Hepatocyte (in vitro differentiated cells): ENCODE measurements at places on chromosomes 16 and 17. TPM values are rescaled to one million over a fixed set of nuclear protein-coding genes. Genes with fewer than 3 reads are reported as not detected.

MARCHF10 gene
- not detected in 2 replicates for total RNA-seq

GRCh38 chr17:73986641-73987177 lies 216.8 kb upstream of the RPL38 start:
- no peaks in the 10 kb centered on the region for H3K36me3 ChIP-seq
- no peak for DNase-seq
- H3K4me3 ChIP-seq, result no peak overlapping the region

HOXB1 gene
- not detected in 2 replicates for total RNA-seq

- peak; percentile 70 for DNase-seq
- H3K4me1 ChIP-seq, result peaks cover 16% of the 10 kb centered on the region
- H3K27me3 ChIP-seq, result no peaks in the 10 kb centered on the region
- H3K27ac ChIP-seq, result peak overlapping the region; percentile 68
- H3K4me3 ChIP-seq, result no peak overlapping the region
Observed at GRCh38 chr16:50719401-50720337, 22.2 kb upstream of the CYLD start.

DNA sequence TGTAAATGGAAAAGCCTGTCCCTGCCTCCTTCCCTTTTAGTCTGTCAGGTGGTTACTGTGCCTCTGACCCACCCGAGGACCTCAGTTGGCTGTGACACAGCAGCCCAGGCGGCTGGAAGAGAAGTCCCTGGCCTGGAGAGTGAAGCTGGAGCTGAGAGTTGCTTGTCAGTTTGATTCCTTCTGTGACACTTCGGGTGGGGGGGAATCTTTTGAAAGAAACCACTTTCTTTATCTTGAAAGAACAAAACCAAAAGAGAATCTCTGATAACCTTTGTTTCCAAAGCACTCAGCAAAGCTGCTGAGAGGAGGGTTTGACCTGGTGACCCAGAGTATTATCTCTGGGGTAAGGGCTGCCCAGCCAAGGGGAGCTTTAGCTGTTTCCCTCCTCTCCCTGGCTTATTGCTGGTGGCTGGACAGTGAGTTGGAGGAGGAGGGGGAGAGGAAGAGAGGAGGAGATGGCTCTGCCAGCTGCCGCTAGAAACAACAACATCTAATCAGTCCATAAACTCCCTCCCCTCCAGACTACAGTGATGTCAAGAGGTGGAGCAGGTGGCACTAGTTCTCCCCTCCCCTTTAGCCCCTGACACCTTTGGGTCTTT lies 34.0 kb downstream of the YPEL2 start:
- H3K27ac ChIP-seq, result peak overlapping the region; percentile 87
- peaks cover 66% of the 10 kb centered on the region for H3K4me1 ChIP-seq
- H3K4me3 ChIP-seq, result no peak overlapping the region
- no peaks in the 10 kb centered on the region for H3K36me3 ChIP-seq
- no peaks in the 10 kb centered on the region for H3K27me3 ChIP-seq

GRCh38 chr16:48359983-48360382 lies 25.2 kb downstream of the SIAH1 start:
- no peak for DNase-seq
- H3K36me3 ChIP-seq, result peaks cover 5% of the 10 kb centered on the region
- peaks cover 11% of the 10 kb centered on the region for H3K4me1 ChIP-seq
- no peak overlapping the region for H3K4me3 ChIP-seq
- H3K27me3 ChIP-seq, result no peaks in the 10 kb centered on the region

- H3K4me1 ChIP-seq, result peaks cover 7% of the 10 kb centered on the region
- no peak for DNase-seq
Observed at GRCh38 chr16:88575251-88575650, 5.0 kb downstream of the ZC3H18 start.

LGALS9B gene
- not detected in 2 replicates for total RNA-seq

DNA sequence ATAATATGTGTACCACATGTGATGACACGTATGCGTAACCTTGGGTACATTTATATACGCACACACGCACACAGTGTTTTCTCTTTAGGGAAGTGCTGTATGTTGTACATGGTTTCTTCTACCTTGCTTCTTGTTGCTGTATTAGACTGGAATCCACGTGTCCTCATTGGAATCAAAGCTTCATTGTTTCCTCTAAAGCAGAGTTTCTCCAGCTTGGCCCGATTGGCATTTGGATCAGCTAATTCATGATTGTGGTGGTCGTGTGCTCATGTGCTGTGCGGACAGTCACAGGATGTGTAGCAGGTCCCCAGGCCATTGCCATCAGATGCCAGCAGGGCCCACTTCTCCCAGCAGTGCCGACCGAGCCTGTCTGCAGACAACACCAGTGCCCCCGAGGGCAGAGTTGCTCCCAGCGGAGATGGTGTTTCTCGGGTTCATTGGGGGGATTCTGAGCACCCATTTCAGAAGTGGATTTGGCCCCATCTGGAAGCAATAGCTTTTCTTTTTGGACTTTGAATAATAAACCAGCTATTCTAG lies 148.4 kb downstream of the RPTOR start:
- peaks cover 28% of the 10 kb centered on the region for H3K4me1 ChIP-seq
- no peak overlapping the region for H3K27ac ChIP-seq
- no peak for DNase-seq
- no peak overlapping the region for H3K4me3 ChIP-seq
- no peaks in the 10 kb centered on the region for H3K27me3 ChIP-seq

CYB5B gene
- total RNA-seq, result 60.5 and 70.8 TPM in 2 replicates

GRCh38 chr17:33116021-33116551 lies 124.4 kb downstream of the SPACA3 start:
- H3K36me3 ChIP-seq, result no peaks in the 10 kb centered on the region
- DNase-seq, result peak; percentile 44
- no peak overlapping the region for H3K4me3 ChIP-seq
- peaks cover 4% of the 10 kb centered on the region for H3K27me3 ChIP-seq

GRCh38 chr16:50683689-50684374 lies 2.7 kb upstream of the SNX20 start:
- DNase-seq, result no peak
- no peaks in the 10 kb centered on the region for H3K27me3 ChIP-seq
- H3K36me3 ChIP-seq, result no peaks in the 10 kb centered on the region

DNA sequence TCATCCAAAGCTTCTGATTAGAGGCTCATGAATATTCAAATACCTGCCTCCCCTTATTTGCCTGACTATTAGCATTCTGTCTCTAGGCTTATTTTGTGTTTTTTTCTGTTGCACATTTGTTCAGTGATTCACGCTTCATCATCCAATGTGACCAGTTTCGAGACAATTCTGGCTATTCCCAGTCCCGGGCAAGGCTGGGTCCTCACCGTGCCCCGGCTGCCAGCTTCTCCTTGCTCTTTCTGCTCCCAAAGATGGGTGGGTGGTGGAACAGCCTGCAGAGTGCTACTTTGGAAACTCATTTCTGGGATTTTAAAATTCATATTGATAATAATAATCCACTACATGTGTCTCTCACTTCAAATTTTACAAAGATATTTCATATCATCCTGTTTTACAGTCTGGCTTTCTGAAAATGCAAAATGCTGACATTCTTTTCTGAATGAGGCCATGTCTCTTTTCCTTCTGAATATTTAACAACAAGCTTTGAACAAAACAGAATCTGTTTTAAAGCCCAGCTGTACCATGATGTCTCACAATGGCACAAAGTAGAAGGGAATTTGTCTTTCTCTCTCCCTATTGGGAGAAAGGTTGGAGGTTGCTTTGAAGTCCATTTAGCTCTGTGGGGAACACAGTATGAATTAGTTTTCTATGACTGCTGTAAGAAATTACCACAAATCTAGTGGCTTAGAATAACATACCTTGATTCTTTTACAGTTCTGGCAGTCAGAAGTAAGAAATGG lies 116.9 kb upstream of the CDH13 start:
- no peak overlapping the region for H3K27ac ChIP-seq
- no peak overlapping the region for H3K4me3 ChIP-seq
- no peaks in the 10 kb centered on the region for H3K27me3 ChIP-seq
- no peaks in the 10 kb centered on the region for H3K4me1 ChIP-seq
- no peaks in the 10 kb centered on the region for H3K36me3 ChIP-seq

GRCh38 chr17:77131904-77132303 lies 8.9 kb upstream of the SEC14L1 start:
- H3K36me3 ChIP-seq, result no peaks in the 10 kb centered on the region
- peak overlapping the region; percentile 43 for H3K27ac ChIP-seq
- no peak overlapping the region for H3K4me3 ChIP-seq

DNA sequence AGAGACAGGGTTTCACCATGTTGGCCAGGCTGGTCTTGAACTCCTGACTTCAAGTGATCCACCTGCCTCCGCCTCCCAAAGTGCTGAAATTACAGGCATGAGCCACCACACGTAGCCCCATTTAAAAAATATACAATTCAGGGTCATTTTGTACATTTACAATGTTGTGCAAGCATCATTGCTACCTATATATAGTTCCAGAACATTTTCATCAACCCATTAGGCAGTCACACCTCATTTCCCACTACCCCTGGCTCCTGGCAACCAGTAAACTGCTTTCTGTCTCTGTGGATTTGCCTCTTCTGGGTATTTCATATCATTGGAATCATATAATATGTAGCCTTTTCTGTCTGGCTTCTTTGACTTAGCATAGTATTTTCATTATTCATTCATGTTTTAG lies 6.7 kb downstream of the LRRC36 start:
- H3K4me1 ChIP-seq, result peaks cover 3% of the 10 kb centered on the region
- no peaks in the 10 kb centered on the region for H3K36me3 ChIP-seq
- H3K4me3 ChIP-seq, result no peak overlapping the region
- no peaks in the 10 kb centered on the region for H3K27me3 ChIP-seq
- no peak overlapping the region for H3K27ac ChIP-seq

LRRC75A gene
- 15.0 and 18.0 TPM in 2 replicates for total RNA-seq

GRCh38 chr17:5097101-5097834 lies 14.4 kb downstream of the ZNF232 start:
- peak overlapping the region; percentile 60 for H3K4me3 ChIP-seq
- peak overlapping the region; percentile 37 for H3K27ac ChIP-seq
- no peaks in the 10 kb centered on the region for H3K4me1 ChIP-seq

GRCh38 chr16:89693289-89693731 lies 6.8 kb downstream of the CDK10 start:
- H3K4me1 ChIP-seq, result peaks cover 3% of the 10 kb centered on the region
- no peaks in the 10 kb centered on the region for H3K27me3 ChIP-seq
- no peak for DNase-seq
- no peak overlapping the region for H3K27ac ChIP-seq
- H3K4me3 ChIP-seq, result no peak overlapping the region

DNA sequence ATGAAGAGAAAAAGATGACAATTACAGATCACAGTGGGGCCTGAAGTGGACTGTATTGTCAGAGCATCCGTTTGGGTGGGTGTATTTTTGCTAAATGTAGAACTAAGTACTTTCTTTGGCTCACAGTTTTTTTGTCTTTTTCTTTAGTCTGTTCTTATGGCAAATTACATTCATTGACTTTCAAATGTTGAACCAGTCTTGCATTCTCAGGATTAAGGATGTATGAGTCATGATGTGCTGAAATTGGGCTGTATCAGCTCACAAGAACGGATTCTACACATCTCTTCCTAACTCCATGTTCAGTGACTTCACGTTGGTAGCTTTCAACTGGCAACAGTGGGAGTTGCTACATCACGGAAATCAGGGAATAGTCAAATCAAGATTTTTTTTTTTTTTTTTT lies 66.5 kb downstream of the TEX2 start:
- no peaks in the 10 kb centered on the region for H3K27me3 ChIP-seq
- DNase-seq, result no peak
- H3K4me1 ChIP-seq, result peaks cover 12% of the 10 kb centered on the region
- H3K27ac ChIP-seq, result no peak overlapping the region

DNA sequence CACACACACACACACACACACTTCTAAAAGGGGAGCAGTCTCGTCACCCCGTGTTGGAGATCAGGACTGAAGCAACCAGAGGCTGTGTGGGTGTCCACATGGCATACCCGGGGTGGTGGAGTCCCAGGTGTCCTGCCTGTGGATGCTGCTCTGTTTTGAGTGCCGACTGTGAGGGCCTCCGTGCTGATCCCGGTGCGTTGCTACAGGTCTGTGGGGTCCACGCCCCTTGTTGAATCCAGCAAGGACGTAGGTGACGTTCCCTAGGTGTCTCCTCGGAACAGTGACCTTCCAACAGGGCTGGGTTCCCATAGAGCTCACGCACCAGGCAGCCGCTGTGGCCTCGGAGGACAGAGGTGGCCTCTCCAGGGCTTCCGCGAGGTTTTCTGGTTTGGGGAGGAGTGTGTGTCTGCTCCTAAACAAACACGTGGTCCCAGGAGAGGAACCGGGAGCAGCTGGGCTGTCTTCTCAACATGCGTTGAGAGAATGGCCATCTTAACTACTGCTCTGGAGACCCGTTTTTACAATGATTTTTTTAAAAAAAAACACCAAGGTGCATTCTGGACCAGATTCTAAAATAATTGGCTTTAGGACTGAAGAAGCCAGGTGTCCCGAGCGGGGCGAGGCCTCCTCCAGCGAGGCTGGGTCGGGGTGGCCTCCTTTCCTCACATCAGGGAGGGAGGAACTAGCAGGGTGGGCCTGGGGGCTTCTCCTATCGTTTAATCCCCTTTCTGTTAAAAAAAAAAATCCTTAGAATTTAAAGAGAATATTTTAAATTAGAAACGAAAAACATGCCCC lies 100.6 kb upstream of the ZNF750 start:
- no peaks in the 10 kb centered on the region for H3K36me3 ChIP-seq
- DNase-seq, result no peak
- H3K27ac ChIP-seq, result no peak overlapping the region
- H3K4me3 ChIP-seq, result no peak overlapping the region

ABCC3 gene
- total RNA-seq, result 12.6 and 18.1 TPM in 2 replicates

- no peak overlapping the region for H3K4me3 ChIP-seq
- no peak for DNase-seq
- peak overlapping the region; percentile 67 for H3K27ac ChIP-seq
- H3K4me1 ChIP-seq, result peaks cover 12% of the 10 kb centered on the region
Observed at GRCh38 chr16:20911361-20911760, 10.8 kb downstream of the LYRM1 start.

- H3K4me1 ChIP-seq, result no peaks in the 10 kb centered on the region
- no peak overlapping the region for H3K27ac ChIP-seq
- H3K27me3 ChIP-seq, result no peaks in the 10 kb centered on the region
Observed at GRCh38 chr17:69820876-69821473, 254.1 kb upstream of the KCNJ16 start.

GRCh38 chr17:77558846-77559626 lies 399.5 kb upstream of the TNRC6C start:
- H3K4me1 ChIP-seq, result peaks cover 5% of the 10 kb centered on the region
- H3K27ac ChIP-seq, result no peak overlapping the region
- H3K4me3 ChIP-seq, result no peak overlapping the region
- DNase-seq, result no peak
- no peaks in the 10 kb centered on the region for H3K36me3 ChIP-seq
- no peaks in the 10 kb centered on the region for H3K27me3 ChIP-seq

GRCh38 chr17:9255833-9256232 lies 234.5 kb downstream of the NTN1 start:
- H3K27ac ChIP-seq, result no peak overlapping the region
- H3K36me3 ChIP-seq, result no peaks in the 10 kb centered on the region
- DNase-seq, result no peak

AGRP gene
- total RNA-seq, result 1.9 TPM in 1 of 2 replicates, not detected in the other

- H3K27me3 ChIP-seq, result no peaks in the 10 kb centered on the region
- H3K36me3 ChIP-seq, result no peaks in the 10 kb centered on the region
- no peak overlapping the region for H3K4me3 ChIP-seq
- peaks cover 46% of the 10 kb centered on the region for H3K4me1 ChIP-seq
- H3K27ac ChIP-seq, result no peak overlapping the region
- DNase-seq, result no peak
Observed at GRCh38 chr17:17736205-17737183, 55.2 kb downstream of the RAI1 start.

TSNAXIP1 gene
- total RNA-seq, result 3.1 TPM in 2 replicates

TEDC2 gene
- 6.2 and 7.6 TPM in 2 replicates for total RNA-seq

GRCh38 chr16:66588981-66589713 lies 9.9 kb downstream of the CMTM2 start:
- no peaks in the 10 kb centered on the region for H3K27me3 ChIP-seq
- no peaks in the 10 kb centered on the region for H3K36me3 ChIP-seq
- no peaks in the 10 kb centered on the region for H3K4me1 ChIP-seq
- H3K27ac ChIP-seq, result no peak overlapping the region
- no peak for DNase-seq
- H3K4me3 ChIP-seq, result no peak overlapping the region

ODF4 gene
- total RNA-seq, result not detected in 2 replicates

RNU2-1 gene
- total RNA-seq, result not detected in 2 replicates
